Iris pigment epithelial cell (primary cell): ENCODE measurements at places on chromosomes 13 and 19.

GRCh38 chr19:50628551-50628950, 11.1 kb downstream of the SYT3 start:
- DNase-seq, result no peak

- no peak for DNase-seq
These were observed 33.7 kb upstream of the TDRD3 start for GRCh38 chr13:60363288-60363687.

DNA sequence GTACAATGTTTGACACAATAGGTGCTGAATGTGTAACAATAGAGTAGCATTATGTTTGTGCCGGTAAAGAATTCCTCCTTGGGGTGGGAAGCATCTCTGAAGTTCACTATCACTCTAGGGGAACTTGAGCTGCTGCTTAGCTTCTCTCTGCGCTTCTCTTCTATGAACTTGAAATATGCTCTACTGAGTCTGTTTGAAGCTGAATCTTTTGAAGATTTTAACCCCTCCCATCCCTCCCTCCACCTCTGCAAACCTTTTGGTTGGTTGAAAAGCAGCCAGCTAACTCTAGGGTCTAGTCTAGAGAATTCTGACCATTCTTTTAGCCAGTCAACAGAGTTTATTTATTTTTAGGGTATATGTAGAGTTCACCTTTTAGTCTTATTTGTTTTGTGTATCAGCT, 2.5 kb downstream of the PCCA start:
- no peak for DNase-seq

- no peak for DNase-seq
These were observed 1703.6 kb upstream of the PRR20A start for GRCh38 chr13:55437162-55437561.

DNA sequence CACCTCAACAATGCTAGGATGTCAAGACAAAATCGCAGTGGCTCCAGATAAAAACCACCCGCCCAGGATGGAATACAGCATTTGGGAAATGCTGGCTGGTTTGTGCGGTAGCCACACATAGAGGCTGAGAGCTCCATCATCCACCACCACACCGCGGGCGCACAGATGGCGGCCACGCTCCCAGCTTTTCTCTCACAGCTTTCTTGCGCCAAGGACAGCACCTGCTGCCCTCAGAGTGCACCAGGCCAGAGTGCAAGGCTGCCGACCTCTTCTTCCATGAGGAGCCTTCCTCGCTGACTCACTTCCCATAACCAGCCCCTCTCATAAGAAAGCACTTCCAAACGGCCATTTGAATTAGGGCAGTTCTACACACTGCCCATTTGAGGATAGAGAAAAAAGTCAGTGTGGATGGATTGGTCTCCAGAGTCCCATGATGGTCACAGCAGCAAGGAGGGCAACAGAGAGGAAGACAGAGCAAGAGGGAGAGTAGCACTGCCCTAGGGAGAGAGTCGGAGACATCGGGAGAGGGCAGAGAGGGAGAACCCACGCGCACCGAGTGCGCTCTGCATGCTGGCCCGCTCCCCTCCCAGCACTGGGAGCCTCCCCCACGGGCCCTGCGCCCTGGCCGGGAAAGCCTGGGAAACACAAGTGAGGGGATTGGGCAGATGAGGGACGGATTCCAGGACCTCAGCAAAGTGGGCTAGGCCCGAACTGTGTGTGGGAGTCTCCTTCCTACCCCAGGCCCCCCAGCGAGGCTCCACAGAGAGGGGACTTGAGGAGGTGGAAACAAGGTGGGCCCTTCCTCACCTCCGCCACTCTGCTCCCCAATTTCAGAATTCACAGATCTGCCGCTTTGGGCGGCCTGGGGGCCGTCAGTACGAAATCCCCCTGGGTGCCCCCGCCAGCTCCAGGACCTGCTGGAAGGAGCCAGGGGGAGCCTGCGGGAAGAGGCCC, 156.9 kb downstream of the USP12 start:
- DNase-seq, result no peak

GRCh38 chr13:103638706-103639105, 572.5 kb upstream of the SLC10A2 start:
- no peak for DNase-seq

DNA sequence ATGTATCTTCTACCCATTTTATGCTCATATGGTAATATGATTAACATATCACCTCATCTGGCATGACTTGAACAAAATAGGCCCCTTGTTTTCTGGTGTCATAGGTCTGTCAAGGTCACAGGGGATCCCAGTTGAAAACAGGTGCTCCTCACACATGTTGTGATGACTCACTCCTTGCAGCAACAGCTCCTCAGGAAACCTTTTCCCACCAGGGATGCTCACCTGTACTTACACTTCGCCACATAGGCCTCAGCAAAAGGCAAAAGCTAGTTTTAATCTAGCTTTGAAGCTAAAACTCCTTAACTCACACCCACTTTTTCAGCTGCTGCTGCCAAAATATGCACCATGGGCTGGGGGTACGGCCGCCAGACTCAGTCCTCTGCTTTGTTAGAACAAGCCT, 110.0 kb upstream of the SOX21 start:
- DNase-seq, result no peak

GRCh38 chr13:78772933-78773332, 114.0 kb upstream of the OBI1 start:
- no peak for DNase-seq

GRCh38 chr19:4327252-4327876, 11.3 kb downstream of the STAP2 start:
- peak; percentile 56 for DNase-seq

DNA sequence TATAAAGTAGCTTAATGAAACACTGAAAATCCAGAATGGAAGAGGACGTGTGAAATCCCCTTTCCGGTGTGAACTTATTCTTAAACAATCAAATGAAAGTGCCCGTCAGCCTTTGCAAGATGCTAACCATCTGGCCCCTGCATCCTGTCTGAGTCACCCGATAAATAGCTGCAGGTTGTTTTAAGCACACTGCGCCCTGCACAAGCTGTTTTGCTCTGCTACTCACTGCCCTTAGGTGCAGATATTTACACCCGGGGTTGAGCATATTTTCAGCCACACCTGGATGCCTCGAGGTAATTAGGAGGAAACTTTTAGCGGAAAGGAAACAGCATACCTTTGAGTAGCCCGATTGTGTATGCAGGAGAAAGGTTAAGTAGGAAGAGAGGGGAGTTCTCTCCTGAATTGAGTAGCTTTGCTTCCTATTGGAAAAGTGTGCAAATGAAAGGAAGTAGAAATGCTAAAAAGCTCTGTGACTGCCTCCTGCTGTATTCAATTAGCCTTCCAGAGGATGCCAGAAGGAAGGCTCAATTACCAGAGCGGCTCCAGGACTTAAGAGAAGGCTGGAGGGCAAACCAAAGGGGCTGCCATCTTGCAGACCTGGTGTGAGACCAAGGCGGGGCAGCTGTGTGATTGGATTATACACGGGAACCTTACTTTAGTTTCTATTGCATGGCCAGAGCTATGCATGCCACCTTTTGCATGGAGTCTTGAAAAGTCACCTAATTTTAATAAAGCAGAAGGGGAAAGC, 42.5 kb downstream of the IRS2 start:
- DNase-seq, result peak; percentile 89

GRCh38 chr19:2129486-2129885, 21.9 kb downstream of the AP3D1 start:
- no peak for DNase-seq

DNA sequence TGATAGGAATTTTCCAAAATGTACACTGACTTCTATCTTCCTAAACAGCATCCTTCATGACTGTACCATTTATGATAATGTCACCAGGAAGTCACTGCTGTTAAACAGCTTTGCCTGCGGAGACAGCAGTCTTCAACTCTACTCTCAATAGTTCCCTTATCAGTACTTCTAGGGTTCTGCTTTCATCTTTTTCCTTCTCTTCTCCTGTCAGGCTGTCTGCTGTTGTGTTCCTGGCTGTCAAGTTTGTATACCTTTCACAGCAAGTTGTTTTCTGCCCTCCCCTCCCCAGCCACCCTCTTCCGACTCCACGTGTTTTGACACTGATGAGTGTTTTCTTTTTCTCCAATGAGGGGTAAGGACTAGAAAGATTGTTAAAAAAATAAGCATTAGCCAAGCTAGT, 2.2 kb downstream of the UPF3A start:
- DNase-seq, result no peak

DNA sequence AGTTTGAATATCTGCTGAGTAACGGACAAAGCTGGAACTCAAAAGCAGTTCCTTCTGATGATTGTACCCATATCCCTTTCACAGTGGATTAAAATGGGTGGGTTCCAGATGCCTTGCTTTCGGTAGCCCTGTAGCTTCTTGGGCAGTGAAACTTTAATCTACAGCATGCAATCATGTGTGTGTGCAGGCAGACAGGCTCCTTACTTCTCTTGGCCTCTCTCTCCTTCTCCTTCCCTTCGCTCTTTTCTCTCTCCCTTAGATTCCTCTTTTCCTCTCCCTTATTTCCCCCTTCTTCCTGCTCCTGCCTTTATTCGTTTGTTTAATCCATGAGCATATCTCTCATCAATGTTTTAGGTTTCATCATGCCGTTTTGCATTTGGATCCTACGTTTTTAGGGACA, 8.1 kb downstream of the DGKH start:
- no peak for DNase-seq

DNA sequence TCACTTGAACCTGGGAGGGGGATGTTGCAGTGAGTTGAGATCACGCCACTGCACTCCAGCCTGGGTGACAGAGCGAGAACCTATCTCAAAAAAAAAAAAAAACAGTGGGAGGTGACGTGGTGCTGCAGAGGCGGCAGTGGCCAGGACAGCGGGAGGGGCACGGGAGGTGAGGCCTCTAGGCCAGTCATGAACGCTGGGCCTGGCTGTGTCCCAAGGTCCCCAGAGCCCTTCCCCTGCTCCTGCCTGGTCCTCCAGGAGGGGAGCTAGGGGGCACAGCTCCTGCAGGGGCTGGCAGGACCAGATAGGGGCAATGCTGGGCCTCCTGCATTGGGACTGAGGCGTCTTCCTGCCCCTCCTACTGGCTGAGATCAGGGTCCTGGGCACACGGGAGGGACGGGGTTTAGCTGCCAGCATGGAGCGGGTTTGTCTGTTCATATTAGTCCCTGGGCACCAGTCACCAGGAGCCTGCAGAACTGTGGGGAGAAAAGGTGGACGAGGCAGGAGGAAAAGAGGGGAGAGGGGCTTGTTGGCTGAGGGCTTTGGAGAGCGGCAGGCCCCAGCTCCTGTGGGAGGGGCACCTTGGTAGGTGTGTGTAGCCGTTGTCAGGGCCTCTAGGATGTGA, 4.5 kb downstream of the MAP2K7 start:
- no peak for DNase-seq

DNA sequence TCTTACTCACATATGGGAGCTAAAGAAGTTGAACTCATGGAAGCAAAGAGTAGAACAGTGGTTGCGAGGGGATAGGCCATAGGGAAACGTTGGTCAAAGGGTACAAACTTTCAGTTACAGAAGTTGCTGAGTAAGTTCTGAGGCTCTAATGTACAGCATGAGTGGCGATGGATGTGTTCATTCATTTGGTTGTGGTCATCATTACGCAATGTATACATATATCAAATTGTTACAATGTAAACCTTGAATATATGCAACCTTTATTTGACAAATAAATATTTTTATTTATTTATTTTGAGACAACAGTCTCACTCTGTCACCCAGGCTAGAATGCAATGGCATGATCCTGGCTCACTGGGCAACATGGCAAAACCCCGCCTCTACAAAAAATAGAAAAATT, 38.7 kb downstream of the ZIC5 start:
- no peak for DNase-seq

DNA sequence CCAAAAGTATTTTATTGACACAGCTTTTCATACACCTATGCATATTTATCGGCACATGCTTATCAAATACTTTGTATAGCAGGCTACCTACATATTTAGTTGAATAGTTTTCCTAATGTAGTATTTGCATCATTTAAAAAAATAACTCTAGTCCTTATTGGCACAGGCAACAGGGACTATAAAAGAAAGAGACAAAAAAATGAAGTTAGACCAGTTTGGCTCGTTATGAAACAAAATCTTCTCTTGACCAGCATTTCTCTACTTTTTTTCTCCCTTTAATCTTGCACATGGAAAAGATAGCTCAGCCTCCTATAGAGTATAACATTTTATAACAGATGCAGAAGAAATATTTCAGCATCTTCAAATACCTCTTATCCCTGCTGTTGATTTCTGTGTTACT, 794.8 kb upstream of the MIR17HG start:
- DNase-seq, result no peak

DNA sequence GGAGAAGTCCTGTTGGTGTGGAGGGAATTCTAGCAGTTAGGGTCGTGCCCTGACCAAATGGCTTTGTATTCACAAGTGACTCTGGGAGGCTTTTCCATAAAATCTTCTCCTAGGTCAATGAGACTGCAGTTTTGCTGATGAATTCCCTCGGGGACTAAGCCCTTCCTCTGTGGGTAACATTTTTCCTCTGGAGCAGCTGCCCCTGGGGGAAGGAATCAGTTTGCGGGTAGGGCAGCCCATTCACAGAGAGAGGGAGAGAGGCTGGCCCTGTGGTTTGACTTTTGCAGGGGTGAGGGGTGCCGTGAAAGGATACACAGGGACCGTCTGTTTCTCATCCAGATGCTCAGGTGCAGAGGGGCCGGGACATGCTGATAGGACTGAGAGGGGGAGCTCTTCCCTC, 67.3 kb downstream of the ERICH6B start:
- no peak for DNase-seq

- DNase-seq, result no peak
These were observed 127.2 kb downstream of the RAP2A start for GRCh38 chr13:97561182-97561581.

GRCh38 chr19:5645409-5645808, 22.5 kb downstream of the SAFB start:
- DNase-seq, result no peak

DNA sequence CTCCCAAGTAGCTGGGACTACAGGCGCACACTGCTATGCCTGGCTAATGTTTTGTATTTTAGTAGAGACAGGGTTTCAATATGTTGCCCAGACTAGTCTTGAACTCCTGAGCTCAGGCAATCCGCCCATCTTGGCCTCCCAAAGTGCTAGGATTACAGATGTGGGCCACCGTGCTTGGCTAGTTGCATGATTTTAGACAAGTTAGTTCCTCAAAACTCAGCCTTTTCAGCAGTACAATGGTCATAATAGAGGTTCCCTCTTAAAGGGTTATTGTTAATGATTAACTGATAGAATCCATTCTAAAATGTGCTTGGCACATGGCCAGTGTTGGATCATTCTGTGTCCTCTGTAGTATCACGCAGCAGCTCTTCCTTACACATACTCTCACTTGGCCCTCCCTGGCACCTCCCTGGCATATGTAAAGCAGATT, 19.5 kb upstream of the IFT88 start:
- DNase-seq, result no peak
